Fibroblast of the aortic adventitia (primary cell): ENCODE measurements at places on chromosomes 12 and 14. TPM values are rescaled to one million over a fixed set of nuclear protein-coding genes. Genes with fewer than 3 reads are reported as not detected.

- peak; percentile 35 for DNase-seq
Measured at GRCh38 chr12:84604551-84604950, 308.0 kb downstream of the SLC6A15 start.

Gene TTC6
- 0.16 and 0.36 TPM in 2 replicates for total RNA-seq

DNA sequence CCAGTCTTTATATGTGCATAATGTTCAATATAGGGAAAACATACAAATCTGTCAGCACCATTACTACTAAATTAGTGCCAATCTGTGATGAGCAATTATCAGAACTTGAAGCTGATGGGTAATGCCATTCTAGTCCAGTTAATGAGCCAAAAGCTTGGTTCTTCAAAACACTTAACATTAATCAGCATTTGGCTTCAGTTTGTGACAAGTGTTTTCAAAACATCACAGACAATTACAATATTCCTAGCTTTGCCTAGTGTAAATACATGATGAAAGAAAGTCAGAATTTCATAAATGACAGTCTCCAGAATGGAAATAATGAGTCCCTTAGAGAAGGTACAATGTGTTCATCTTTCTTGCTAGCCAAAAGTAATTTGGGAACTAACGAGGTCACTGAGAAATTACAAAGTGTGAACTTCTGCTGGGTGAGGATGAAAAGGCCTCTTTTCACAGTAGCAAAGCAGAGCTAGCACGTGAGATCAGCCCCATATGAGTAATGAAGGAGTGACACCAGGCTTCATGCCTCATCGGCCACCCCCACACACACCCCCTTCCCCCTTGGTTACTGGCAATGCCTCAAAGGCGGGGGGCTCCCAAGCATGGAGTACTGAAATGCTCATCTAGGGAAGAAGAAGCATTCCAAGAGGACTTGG, 180.6 kb upstream of the EEA1 start:
- no peak for DNase-seq

GRCh38 chr14:105120056-105120455, 48.5 kb downstream of the JAG2 start:
- DNase-seq: no peak

Gene THAP2
- 3.8 and 4.9 TPM in 2 replicates for total RNA-seq

DNA sequence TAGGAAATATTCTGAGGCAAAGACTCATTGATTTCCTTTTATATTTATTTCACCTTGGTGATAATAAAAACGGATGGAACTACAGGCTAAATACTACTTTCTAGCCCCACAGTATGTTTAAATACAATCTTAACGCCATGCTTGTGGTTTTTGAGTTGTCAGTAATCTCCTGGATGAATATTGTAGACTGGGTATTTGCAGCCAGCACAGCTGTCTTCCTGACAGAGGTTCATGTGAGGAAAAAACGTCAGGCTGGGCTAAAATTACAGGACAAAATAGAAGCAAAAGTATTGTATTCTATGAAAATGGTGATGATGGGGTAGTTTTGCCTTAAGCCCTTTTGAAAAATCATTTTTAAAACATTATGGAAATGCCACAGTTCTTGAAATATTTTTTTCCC, 140.9 kb downstream of the CCDC91 start:
- peak; percentile 9 for DNase-seq

GRCh38 chr12:11798006-11798708, 148.7 kb downstream of the ETV6 start:
- no peak for DNase-seq

DNA sequence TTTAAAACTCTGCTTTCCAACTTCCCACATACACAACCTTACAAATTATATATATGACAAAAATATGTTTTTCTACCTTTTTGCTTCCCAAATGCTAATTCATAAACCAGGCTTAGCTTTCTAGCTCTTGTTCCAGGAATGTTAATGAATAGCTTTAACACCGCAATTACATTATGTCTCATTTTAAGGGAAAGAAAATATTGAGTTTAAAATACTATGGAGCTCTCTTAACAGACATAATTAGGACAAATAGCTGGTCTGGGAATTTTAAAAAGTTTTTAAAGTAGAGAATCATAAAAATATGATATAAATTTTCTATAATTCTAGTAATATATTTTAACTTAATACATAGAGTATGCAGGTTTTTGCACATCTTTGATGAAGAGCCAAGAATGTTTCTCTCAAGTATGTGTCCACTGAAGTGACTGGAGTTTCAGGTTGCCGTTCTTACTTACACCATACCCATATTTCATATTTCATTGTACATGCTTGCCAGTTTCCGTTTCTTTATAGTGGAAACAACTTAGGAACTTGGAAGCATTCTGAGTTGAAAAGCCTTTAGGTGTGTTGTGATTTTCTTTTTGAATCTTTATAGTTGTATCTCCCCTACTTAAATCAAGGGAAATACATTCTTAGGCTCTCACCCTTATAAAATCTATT, 90.6 kb upstream of the SLCO1C1 start:
- DNase-seq: no peak

Gene NOS1
- not detected in 2 replicates for total RNA-seq

DNA sequence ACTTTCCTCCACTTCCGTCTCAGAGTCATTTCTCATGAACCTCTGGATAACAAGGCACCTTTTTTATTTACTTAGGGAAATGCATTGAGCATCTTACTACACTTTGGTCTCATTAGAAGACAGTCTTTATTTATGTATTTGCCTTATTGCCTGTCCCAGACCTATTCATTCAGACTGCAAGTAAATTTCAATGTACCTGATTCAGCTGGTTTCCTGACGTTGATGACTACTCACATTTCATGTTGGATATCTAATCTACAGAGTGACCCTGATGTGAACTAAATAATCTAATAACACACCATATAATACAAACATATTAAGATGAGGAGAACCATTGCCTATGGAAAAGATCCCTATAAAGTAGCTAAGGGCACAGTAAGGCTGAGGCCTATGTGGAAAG, 267.7 kb downstream of the SLC6A15 start:
- DNase-seq: no peak

Gene NPAS3
- total RNA-seq: 0.36 and 0.65 TPM in 2 replicates

GRCh38 chr12:105548626-105549025, 218.1 kb downstream of the C12orf75 start:
- no peak for DNase-seq

DNA sequence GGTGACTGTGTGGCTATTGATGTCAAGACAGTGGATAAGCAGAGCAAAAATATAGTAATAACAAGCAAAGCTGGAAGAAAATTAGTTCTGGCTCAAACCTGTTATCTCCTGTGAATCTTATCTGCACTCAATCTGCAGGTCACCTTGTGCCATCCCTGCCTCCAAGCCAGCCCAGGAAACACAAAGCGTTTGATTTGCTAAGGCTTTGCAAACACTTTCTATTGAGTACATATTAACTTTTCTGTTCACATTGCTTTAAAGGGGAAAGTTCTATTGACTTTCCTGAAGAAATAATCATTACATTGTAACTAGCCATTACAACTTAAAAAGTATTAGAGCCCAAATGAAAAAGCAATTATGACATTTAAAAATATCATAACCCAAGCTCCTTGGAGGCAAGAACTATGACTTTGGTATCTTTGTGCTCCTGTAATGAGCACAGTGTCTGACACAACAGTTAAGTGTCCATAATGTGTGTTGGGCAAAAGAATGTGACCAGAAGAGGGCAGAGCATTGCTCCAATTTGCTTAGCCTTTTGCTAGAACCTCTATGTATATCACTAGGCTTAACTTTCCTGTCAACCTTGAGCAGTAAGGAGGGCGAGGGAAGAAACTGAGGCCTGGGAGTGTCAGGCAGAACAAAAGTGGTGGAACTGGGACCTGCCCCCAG, 24.7 kb downstream of the SERPINA3 start:
- peak; percentile 4 for DNase-seq

- no peak for DNase-seq
Measured at GRCh38 chr12:105738051-105738450, 400.7 kb downstream of the NUAK1 start.

GRCh38 chr12:53048033-53048779, 1.7 kb upstream of the TNS2 start:
- DNase-seq: no peak

DNA sequence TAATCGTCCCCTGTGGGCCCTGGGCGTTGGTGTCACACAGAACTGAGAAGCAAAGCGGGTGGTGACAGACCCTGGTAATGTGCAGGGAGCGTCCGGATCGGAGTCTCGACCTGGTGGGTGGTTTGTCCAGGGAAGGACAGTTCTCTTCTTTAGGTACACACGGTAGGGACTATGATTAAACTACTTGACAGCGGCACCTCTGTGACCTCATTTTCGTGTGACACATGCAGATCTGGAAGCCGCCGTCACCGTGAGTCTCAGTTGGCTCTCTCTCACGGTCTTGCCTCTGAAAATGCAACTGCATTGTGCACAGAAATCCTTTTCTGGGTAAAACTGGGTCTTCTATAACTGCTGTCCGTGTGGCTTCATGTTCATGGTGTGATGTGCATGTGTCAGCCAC, 32.1 kb downstream of the XRCC3 start:
- no peak for DNase-seq

DNA sequence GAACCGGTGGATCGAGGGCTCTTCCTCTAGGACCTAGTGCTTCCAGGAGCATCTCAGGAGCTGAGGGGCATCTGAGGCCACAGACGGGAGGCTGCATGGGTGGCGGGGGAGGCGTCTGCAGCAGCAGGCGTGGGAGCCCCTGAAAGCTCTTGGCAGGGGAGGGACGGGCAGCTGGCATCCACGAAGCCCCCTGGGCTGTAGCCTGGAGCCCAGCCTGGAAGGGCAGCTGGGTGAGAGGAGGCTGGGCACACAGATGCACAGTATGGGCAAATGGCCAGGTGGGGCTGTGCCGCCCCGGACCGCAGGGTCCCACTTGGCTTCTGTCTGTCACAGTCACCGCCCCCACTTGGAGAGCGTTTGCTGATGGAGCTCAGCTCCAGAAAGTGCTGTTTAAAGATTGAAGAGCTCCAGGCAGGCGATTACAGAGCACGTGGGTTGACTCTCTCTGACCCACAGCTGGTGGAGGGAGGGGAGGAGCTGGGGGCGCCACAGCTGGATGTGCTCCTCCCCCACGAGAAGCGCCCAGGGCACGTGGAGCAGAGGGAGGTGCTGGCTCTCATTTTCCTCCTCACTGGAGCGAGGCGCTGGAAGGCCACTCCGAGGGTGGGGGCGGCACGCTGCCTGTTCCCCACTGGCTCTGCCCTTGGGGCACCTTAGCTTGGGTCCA, 155.0 kb upstream of the C14orf180 start:
- no peak for DNase-seq

GRCh38 chr12:25708661-25709060, 155.6 kb upstream of the LMNTD1 start:
- DNase-seq: no peak

Gene CRIP1
- total RNA-seq: 9.4 and 28.4 TPM in 2 replicates

Gene NDRG2
- 1.8 and 10.5 TPM in 2 replicates for total RNA-seq

- DNase-seq: no peak
Measured at GRCh38 chr12:53050426-53051057, 677 bp downstream of the TNS2 start.

DNA sequence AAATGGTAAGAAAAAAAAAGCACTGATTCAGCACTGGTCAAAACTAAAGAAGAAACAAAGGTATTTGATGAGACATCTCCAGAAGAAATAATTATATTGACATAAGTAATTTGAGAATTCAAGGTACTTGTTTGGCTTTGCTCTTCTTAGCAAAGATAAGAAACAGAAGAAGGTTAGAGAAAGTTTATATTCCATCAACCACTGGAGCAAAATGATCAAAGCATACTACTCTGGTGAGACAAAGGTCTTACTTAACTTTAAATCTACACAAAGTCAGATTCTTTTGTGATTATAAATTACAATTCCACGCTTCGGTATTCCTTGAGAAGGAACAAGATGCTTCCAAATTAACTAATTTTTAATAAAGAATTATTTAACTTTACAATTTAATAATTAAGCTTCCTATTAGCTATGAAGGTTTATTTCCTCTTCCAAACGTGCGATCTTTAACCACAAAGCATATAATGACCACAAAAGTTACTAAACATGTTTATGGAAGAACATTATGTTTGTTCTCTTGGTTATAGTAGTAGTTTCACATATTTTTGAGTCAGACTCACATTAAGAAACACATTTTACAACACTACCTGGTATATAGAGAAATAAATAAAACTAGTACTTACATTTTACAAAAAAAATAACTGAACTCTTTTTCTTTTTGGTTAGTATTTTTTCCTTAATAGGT, 53.4 kb downstream of the METTL25 start:
- DNase-seq: no peak

GRCh38 chr12:115864396-115864795, 413.1 kb downstream of the MED13L start:
- peak; percentile 8 for DNase-seq

DNA sequence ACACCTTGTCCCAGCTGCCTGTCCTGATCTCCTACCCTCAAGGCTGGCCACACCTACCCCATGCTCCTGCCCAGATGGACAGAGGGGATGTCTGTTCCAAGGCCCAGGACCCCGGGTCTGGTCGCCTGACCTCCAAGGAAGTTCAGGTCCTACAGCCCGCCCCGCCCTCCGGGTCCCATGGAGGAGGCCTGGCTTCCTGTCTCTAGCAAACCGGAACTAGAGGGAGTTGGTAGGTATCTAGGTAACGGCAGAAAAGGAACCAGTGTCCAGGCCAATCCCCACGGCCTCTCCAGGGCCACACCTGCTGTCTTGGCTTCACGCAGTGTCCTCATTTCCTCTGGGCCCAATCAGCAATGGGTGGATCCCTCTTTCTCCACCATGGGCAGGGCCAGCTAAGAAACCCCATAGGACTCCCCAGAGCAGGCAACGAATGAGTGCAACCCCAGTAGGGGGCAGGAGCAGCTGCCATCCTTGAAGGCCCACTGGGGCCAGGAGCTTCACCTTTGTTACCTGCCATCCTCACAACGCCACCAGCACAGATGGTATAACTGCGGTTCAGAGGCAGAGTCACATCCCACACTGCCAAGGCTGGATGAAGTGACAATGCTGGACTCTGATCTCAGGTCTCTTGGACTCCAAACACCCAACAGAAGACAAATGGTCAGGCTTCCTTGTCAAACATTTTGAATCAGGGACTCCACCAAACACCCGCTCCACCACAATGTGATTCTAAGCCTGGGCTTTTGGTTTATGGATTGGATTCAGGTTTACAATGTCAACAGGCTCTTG, 25.1 kb upstream of the RPLP0 start:
- peak; percentile 29 for DNase-seq

Gene TRAF3
- total RNA-seq: 19.3 and 21.5 TPM in 2 replicates
